Stimulated activated CD4-positive, alpha-beta T cell treated with anti-CD3 and anti-CD28 coated beads, TNF-alpha, amount 100 ng/mL, for 48 hours (primary cell): ENCODE measurements at places on chromosomes 1 and 21.

GRCh38 chr1:55215194-55216021, at the start of gene USP24:
Gene USP24, minus strand, starts transcription at chr1:55215364. Its CDS starts 251 bp downstream, at chr1:55215113.
- peak; percentile 61 for DNase-seq

- no peak for DNase-seq
These were observed 7.7 kb upstream of the SLC26A9 start for GRCh38 chr1:205950826-205951549.

DNA sequence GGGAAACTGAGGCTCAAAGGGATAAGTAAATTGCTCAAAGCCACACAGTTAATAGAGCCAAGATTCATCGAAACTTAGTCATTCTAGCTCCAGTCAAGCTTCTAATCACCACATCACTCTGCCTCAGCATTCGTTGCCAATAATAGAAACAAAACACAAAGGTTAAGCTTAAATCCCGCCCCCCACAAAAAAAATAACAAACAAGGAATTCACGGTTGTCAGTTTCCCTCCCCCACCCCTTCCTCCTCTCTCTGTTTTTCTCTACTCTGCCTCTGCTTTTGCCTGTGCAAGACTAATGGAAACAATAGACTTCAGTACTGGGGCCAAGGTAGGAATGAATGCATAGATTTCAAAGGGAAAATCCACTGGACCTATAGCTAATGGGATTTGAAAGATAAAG, 70.7 kb upstream of the ZNF644 start:
- no peak for DNase-seq

- no peak for DNase-seq
These were observed 29.8 kb downstream of the COL6A1 start for GRCh38 chr21:46011267-46011967.

DNA sequence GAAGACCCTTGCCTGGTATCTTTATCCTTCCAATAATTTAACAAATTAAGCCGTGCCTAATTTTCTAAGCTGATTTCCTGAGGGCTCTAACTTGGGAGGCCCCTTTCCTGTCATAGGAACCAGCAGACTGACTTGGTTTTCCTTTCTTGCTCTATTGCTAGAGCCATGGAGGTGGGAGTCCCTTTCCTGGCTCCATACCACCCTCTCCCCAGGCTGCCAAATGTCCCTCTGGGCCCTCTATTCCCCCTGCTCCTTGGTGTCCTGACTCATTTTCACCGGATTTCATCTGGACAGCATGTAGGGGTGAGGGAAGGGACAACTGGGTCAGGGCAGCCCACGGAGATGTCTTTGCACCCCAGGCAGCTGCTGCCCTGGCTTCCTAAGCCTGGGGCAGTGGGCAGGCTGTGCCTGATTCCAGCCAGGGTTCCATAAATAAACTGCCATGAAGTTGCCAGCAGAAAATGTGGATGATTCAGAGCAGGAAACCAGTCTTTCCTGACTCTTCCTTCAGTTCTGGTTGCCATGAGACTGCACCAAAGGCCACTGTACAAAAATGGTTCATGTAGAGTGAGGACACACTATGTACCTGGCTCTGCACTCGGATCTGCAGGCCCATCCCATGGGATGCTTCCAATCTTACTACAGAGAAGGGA, 38.0 kb upstream of the SERBP1 start:
- DNase-seq, result no peak
